ENCODE measurements at places on chromosomes 12 and 14. TPM values are rescaled to one million over a fixed set of nuclear protein-coding genes. Genes with fewer than 3 reads are reported as not detected.

The FAM222A gene
- 0.28 TPM for total RNA-seq

- no peak overlapping the region for H3K27ac ChIP-seq
- no peaks in the 10 kb centered on the region for H3K4me1 ChIP-seq
- H3K36me3 ChIP-seq = no peaks in the 10 kb centered on the region
- no peaks in the 10 kb centered on the region for H3K27me3 ChIP-seq
- H3K4me3 ChIP-seq = no peak overlapping the region
Measured at GRCh38 chr12:111386885-111387284, 18.0 kb upstream of the PHETA1 start.

DNA sequence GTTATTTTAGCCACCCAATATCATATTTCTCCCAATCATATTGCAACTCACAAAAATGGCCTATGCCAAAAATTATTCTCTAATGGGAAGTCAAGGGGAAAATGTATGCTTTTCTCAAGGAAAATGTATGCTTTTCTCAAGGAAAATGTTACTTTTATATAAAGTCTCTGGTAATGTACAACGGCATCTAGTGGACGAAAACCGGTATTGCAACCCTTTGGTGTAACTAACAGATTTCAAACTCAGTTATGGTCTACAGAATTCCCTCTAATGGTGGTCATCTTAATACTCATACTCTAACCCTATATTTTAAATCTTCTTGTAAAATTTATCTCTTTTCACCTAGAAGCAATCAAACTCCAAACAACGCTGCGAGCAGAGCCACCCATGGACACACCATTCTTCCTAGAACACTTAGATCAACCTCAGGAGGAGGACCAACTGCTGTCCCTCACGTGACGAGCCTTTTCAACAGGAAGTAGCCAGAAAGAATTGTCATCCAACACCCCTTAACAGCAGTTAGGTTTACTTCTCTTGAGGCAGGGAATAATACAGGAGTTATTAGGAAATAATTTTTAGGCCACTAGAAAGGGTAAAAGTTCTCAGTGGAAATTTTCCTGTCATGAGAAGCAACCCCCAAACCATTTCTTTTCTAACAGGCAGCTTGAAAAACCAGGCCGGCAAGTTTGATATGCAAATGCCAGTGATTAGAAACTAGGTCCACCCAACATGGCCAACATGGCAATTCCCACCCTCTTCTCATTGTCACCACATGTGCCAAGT is 20.1 kb downstream of the APOBEC1 start:
- H3K27me3 ChIP-seq = no peaks in the 10 kb centered on the region
- no peak overlapping the region for H3K4me3 ChIP-seq
- no peak for DNase-seq
- no peak overlapping the region for H3K27ac ChIP-seq

- no peak overlapping the region for H3K4me3 ChIP-seq
- H3K4me1 ChIP-seq = no peaks in the 10 kb centered on the region
- no peak overlapping the region for H3K27ac ChIP-seq
- peak; percentile 7 for DNase-seq
- no peaks in the 10 kb centered on the region for H3K27me3 ChIP-seq
Measured at GRCh38 chr12:45517381-45517780, 212.1 kb upstream of the ARID2 start.

The LRRIQ1 gene
- total RNA-seq = 33.2 TPM

The DDN gene
- 0.11 TPM for total RNA-seq

The AJUBA gene
- 33.8 TPM for total RNA-seq

GRCh38 chr12:124168016-124168786 is 126.7 kb upstream of the RFLNA start:
- no peaks in the 10 kb centered on the region for H3K27me3 ChIP-seq
- no peaks in the 10 kb centered on the region for H3K36me3 ChIP-seq
- no peak overlapping the region for H3K4me3 ChIP-seq
- H3K4me1 ChIP-seq = peaks cover 9% of the 10 kb centered on the region

The PLEKHD1 gene
- total RNA-seq = 0.83 TPM

DNA sequence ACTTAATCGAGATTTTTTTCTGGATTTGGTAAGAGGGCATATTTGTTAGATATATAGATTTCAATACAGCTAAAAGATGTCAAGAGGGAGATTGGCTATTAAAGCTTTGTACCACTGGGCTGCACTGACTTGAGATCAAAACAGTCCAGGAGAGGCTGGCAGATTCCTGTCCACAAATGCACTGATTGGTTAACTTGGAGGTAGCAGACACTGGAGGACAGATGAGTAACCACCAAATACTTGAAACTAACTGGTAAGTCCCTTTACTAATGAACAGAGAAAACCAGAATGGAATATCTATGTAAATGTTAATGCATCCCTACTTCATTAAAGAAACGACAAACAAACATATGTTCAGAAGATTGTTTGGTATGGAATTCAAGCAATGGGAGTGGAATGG is 416.6 kb downstream of the LRIG3 start:
- H3K4me1 ChIP-seq = no peaks in the 10 kb centered on the region
- H3K36me3 ChIP-seq = no peaks in the 10 kb centered on the region
- H3K27ac ChIP-seq = no peak overlapping the region
- H3K27me3 ChIP-seq = no peaks in the 10 kb centered on the region
- H3K4me3 ChIP-seq = no peak overlapping the region

GRCh38 chr14:56002342-56002741 is 115.9 kb upstream of the PELI2 start:
- DNase-seq = no peak
- H3K4me3 ChIP-seq = no peak overlapping the region
- H3K27me3 ChIP-seq = no peaks in the 10 kb centered on the region
- H3K36me3 ChIP-seq = no peaks in the 10 kb centered on the region
- H3K4me1 ChIP-seq = peaks cover 5% of the 10 kb centered on the region
- H3K27ac ChIP-seq = no peak overlapping the region

The TGFB3 gene
- 47.7 TPM for total RNA-seq

DNA sequence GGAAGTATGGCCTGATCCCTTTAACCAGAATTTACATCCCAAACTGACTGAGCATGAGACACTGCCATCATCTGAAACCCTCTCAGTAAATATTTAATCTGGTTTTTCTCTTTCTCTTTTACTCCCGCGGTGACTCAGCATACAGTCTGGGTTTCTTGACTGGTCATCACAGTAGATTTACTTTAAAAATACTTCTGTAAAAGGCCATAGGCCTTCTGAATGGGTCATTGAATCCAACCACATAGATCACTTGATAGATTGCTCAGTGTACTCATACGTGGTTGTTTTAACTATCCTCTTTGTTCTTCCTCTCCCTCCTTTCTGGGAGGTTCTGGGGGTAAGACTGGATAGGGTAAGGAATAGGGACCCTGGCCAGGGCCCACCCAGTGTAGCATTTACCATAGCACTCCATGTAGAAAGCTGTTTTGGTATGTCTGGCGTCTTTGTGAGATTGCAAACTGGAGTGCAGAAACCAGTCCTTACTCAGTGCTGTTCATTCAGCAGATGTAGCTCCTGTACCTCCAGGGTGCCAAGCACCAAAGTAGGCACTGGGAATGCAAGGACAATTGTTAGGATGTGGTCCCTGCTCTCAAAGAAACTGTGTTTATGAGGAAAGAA is 165.7 kb downstream of the SRGAP1 start:
- peaks cover 3% of the 10 kb centered on the region for H3K4me1 ChIP-seq
- DNase-seq = no peak
- no peak overlapping the region for H3K27ac ChIP-seq

The BAG5 gene
- total RNA-seq = 26.0 TPM

The TMEM63C gene
- total RNA-seq = 0.48 TPM

- no peak overlapping the region for H3K27ac ChIP-seq
- peaks cover 4% of the 10 kb centered on the region for H3K27me3 ChIP-seq
- H3K4me3 ChIP-seq = no peak overlapping the region
- no peaks in the 10 kb centered on the region for H3K4me1 ChIP-seq
Measured at GRCh38 chr12:130288206-130288605, 49.5 kb upstream of the PIWIL1 start.

The PRH2 gene
- total RNA-seq = not detected

- no peaks in the 10 kb centered on the region for H3K36me3 ChIP-seq
- no peak for DNase-seq
- no peaks in the 10 kb centered on the region for H3K27me3 ChIP-seq
- peaks cover 11% of the 10 kb centered on the region for H3K4me1 ChIP-seq
- no peak overlapping the region for H3K27ac ChIP-seq
- H3K4me3 ChIP-seq = no peak overlapping the region
Measured at GRCh38 chr14:98962118-98962517, 309.9 kb downstream of the BCL11B start.

GRCh38 chr12:26195641-26196420 is 458 bp downstream of the SSPN start:
- H3K4me1 ChIP-seq = peaks cover 9% of the 10 kb centered on the region
- H3K36me3 ChIP-seq = no peaks in the 10 kb centered on the region
- peak overlapping the region; percentile 78 for H3K27ac ChIP-seq
- peak; percentile 72 for DNase-seq

The TAS2R20 gene
- 1.7 TPM for total RNA-seq

GRCh38 chr14:36605506-36605857 is 23.1 kb upstream of the NKX2-8 start:
- no peaks in the 10 kb centered on the region for H3K4me1 ChIP-seq
- H3K27me3 ChIP-seq = peaks cover 4% of the 10 kb centered on the region
- H3K4me3 ChIP-seq = no peak overlapping the region
- H3K27ac ChIP-seq = no peak overlapping the region

DNA sequence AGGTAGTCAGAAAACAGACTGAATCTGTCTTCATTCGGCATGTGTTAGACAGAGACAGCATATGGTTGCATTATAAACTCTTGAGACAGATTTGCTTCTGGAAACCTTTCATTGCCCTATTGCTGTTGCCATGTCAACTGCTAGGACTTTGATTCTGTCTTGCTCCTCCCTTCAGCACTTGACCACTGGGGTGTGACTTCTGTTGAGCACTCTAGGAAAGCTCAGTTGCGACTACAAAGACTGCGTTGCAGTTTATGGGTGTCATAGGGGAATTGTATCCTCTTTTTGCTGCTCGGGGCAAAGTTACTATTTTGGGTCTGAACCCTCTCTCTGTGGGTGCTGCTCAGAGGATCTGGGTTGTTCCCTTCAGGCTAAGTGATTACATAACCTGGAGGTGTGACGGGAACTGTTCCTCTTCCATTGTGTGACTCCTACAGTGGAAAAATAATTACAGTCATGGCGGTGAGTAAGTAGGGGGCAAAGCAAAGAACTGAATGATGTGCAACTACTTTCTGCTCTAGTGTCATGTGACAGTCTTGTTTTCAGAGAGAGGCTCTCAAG is 44.3 kb upstream of the TRIM9 start:
- no peaks in the 10 kb centered on the region for H3K27me3 ChIP-seq
- no peak overlapping the region for H3K4me3 ChIP-seq
- no peaks in the 10 kb centered on the region for H3K36me3 ChIP-seq
- H3K4me1 ChIP-seq = no peaks in the 10 kb centered on the region
- no peak for DNase-seq
- no peak overlapping the region for H3K27ac ChIP-seq

DNA sequence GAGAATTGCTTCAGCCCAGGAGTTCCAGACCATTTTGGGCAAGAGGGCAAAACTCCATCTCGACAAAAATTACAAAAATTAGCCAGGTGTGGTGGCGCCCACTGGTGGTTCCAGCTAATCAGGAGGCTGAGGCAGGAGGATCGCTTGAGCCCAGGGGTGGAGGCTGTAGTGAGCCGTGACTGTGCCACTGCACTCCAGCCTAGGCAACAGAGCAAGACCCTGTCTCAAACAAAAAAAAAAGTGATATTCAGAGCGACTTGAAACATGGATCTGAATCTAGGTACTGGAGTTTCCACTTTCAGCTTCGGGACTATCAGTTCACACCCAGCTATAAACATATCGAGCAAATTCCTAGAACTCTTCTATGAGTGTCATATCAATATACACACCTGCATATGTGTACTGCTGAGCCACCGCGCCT is 16.3 kb upstream of the RNF34 start:
- H3K27ac ChIP-seq = no peak overlapping the region
- no peak for DNase-seq
- no peaks in the 10 kb centered on the region for H3K36me3 ChIP-seq

GRCh38 chr14:92726135-92726932 is 22.1 kb downstream of the LGMN start:
- no peaks in the 10 kb centered on the region for H3K36me3 ChIP-seq
- H3K27me3 ChIP-seq = no peaks in the 10 kb centered on the region
- H3K27ac ChIP-seq = peak overlapping the region; percentile 93

GRCh38 chr12:56437430-56438176 is 11.6 kb downstream of the TIMELESS start:
- peak; percentile 4 for DNase-seq
- H3K36me3 ChIP-seq = peaks cover 1% of the 10 kb centered on the region
- H3K4me3 ChIP-seq = no peak overlapping the region
- H3K4me1 ChIP-seq = no peaks in the 10 kb centered on the region
- no peaks in the 10 kb centered on the region for H3K27me3 ChIP-seq
- H3K27ac ChIP-seq = no peak overlapping the region

- no peaks in the 10 kb centered on the region for H3K36me3 ChIP-seq
- no peaks in the 10 kb centered on the region for H3K4me1 ChIP-seq
- H3K27ac ChIP-seq = no peak overlapping the region
- H3K27me3 ChIP-seq = no peaks in the 10 kb centered on the region
- DNase-seq = no peak
Measured at GRCh38 chr14:84323450-84323849, 1206.5 kb upstream of the FLRT2 start.

The RNFT2 gene
- total RNA-seq = 4.9 TPM

- H3K27ac ChIP-seq = peak overlapping the region; percentile 1
- no peak overlapping the region for H3K4me3 ChIP-seq
- peak; percentile 73 for DNase-seq
- no peaks in the 10 kb centered on the region for H3K27me3 ChIP-seq
- no peaks in the 10 kb centered on the region for H3K36me3 ChIP-seq
Measured at GRCh38 chr12:15151161-15152091, 69.8 kb downstream of the RERG start.

- H3K36me3 ChIP-seq = no peaks in the 10 kb centered on the region
- no peaks in the 10 kb centered on the region for H3K4me1 ChIP-seq
- H3K27me3 ChIP-seq = no peaks in the 10 kb centered on the region
- H3K4me3 ChIP-seq = no peak overlapping the region
- DNase-seq = no peak
Measured at GRCh38 chr12:59086126-59086525, 165.8 kb upstream of the LRIG3 start.

The NFATC4 gene
- 38.2 TPM for total RNA-seq

All from lung (tissue), 17 donors.